ELF-1 (cell line): ENCODE measurements at places on chromosomes 12 and 14.
A peak's percentile ranks its signal among the peaks of the same experiment; 100 is the strongest.

DNA sequence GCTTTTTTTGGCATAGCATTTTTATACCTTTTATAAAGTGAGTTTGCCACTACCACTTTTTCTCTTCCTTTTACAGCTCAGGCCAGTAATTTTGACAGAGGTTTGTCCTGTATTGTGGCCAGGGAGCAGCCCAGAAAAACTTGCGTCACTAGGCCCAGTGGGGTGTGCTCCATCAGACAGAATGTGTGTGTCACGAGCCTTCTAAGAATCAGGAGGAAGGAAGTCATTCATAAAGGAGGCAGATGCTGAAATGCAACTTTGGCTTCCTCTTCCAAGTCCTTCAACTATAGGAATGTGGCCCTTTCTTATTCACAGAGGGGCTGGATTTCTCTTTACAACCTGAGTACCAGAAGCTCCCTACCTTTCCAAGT lies 10.1 kb upstream of the RAB35 start:
- no peak for DNase-seq

DNA sequence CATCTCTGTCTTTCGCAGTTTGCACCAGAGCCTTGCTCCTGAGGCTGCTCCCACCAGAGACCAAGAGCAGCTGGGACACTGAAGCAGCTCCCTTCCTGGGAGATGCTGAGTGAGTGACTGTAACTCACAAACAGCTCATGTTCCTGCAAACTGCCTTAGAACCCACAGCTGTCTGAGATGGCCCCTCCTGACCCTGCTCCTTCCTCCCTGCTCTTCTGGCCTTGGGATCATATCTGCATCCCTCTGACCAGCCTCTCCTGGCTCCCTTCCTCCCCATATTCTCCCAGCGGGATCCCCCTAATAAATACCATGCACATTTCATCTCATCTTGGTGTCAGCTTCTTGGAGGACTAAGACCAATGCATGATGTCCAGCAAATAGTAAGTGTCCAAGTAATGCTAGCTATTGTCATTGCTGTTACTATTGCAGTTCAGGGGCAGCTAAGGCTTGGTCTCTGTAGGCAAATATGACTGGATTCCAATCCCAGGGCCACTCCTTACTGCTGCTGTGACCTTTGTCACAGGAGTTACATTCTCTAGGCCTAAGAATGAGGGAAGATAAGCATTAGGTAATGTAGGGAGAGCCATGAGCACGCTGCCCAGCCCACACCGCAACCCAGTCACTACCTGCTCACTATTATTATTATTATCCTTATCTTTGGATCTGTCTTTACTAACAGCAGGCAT lies 47.9 kb downstream of the SYNE3 start:
- DNase-seq, result peak; percentile 48

DNA sequence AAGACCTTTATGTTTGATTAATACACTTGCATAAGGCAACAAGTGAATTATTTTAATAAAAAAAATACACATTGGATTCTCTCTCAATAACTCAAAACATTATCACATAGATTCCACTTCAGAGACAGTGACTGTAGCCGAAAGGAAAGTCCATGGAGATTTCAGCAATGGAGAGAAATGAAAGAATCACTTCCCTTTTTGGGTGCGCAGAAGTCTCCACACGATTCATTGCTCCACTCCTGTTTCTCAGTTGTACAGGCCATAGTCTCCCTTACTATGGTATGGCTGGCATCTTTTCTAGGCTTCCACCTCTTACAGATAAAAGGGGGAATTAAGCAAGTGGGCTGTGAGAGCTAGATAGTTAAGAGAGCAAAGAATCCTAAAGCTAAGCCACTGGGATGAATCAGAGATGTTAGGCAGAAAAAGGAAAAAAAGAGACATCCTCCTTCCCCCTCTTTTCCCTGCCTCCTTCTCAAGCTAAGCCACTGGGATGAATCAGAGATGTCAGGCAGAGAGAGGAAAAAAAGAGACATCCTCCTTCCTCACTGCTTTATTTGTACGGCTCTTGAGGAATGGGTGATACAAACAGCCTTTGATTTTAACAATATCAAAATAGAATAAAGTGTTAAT lies 16.3 kb downstream of the ST8SIA1 start:
- DNase-seq, result peak; percentile 30

DNA sequence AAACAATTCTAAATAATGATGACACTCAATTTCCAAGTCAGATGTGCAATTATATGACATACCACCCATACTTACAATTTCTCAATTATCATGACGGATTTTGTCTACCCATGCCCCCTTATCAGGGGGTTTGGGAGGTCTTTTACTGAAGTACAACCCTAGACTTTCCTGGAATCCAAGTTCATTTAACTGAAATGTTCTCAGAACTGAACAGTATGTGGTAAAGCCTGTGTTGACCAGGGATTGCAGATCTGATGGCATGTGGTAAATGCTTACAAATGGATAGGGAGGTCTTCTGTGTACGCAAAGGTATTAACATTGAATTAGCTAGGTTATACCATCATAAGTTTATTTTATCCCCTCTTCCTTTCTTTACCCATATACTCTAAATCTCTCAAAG lies 281.8 kb downstream of the CEP128 start:
- DNase-seq, result no peak

DNA sequence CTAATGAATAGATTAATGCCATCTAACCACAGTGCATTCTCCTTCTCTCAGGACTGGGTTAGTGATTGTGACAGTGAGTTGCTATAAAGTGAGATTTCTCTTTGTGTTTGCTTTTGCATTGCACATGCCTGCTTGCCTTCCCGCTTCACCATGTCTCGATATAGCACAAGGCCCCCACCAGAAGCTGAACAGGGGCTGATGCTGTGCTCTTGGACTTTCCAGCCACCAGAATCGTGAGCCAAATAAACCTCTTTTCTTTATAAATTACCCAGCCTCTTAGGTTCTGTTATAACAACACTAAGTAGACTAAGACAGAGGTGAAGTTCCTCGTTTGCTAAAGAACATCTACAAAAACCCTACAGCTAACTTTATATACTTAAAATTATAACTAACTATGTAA lies 173.0 kb downstream of the KIF26A start:
- DNase-seq, result no peak

DNA sequence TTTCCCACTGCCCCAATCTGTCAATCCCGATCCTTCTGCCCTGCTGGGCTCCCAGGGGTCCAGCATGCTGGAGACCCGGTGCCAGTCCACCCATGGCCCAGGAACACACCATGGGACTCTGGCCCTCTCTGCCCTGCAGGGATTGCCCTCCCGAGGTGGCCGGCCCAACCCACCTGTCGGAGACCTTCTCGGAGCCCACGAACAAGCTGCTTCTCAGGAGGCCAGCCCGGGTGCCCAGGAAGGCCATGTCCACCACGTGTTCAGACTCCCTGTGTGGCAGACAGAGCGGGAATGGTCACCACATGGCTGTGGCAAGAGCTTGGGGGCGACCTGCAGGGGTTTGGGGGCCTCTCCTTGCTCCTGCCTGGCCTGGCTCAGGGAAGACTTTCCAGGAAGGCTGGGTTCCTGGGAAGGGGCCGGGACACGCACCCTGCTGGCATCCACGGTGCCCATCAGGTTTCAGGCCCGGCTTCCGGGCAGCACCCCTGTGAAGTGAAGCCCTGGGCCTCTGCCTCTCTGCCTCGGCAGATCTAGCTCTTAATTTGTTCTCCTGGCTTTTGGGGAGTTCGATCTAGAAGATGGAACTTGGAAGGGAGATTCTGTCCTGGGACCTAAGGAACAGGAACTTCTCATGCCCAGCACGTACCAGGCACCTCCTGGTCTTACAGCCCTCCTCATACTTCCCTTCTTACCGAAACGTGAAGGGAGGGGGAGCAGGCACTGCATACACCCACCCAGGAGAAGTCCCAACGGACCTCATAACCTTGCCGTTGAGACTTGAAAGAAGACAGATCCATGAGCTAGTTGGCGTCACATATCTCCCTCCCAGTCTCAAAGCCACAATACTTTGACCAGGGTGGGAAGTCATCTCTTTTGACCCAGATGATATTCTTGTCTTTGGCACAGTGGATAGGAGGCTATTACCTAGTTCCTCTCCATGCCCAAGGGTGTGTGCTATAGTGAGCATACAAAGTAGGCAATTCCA lies 26.3 kb downstream of the LRTM2 start:
- DNase-seq, result no peak

DNA sequence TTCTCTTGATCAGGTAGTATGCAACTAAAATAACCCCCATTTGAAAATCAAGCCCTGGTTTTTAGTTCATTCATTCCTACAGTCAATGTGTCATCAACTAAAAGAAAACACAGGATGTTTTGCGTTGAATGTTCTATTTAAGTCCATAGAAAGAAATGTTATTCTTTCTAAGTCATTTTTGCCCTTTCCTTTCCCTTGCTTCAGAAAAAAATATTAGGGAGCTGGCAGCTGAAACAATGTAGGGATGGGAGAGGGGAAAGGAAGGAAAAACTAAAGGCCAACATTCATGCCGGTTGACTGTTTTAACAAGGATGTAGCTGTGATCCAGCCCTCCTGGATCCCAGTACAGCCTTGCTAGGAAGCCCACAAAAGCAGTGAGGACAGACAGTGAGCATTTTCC lies 155.1 kb downstream of the BTG1 start:
- DNase-seq, result no peak

- DNase-seq, result no peak
Observed at GRCh38 chr12:52524241-52524897, 4.2 kb upstream of the KRT5 start.

DNA sequence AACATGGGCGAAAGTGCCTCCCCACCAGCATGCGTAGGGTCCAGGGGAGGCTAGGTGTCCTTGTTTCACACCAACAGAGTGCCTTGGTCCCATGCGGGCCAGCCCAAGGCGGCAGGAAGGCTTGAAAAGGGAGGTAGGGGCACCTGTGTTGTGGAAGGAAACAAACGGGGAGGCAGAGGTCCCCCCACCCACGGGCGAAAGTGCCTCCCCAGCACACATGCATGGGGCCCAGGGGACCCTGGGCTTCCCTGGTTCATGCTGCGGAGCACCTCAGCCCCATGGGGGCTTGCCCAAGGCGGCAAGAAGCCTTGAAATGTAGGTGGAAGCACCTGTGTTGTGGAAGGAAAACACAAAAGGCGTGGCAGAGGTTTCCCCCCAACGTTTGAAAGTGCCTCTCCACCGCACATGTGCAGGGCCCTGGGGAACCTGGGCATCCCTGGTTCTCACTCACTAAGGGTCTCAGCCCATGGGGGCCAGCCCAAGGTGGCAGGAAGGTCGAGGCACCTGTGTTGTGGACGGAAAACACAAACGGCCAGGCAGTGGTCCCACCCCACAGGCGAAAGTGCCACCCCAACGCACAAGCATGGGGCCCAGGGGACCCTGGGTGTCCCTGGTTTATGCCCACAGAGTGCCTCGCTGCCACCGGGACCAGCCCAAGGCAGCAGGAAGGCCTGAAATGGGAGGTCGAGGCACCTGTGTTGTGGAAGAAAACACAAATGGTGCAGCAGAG lies 374.7 kb downstream of the ALG10 start:
- DNase-seq, result no peak

GRCh38 chr14:30264161-30264560 lies 294.8 kb upstream of the G2E3 start:
- DNase-seq, result no peak

DNA sequence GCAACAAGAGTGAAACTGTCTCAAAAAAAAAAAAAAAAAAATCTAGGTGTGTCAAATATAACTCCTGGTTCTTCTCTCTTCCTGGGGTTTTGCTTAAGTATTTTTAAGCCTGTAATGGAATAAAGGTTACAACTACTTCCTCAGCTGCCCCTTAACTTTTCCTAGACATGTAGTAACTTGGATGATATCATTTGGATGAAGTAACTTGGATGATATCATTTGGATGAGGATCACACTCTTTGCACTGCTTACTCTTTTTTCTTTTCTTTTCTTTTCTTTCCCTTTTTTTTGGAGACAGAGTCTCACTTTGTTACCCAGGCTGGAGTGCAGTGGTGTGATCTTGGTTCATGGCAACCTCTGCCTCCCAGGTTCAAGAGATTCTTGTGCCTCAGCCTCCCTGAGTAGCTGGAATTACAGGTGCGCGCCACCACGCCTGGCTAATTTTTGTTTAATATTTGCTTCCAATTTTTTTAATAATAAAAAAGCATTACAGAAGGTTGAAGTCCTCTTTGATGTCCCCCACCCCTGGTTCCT lies 775 bp upstream of the FAM186A start:
- DNase-seq, result no peak
